D721Med (cell line): ENCODE measurements at places on chromosomes 11 and 22.

GRCh38 chr22:48890693-48891554 is 936.7 kb downstream of the BRD1 start:
- no peak for DNase-seq

- no peak for DNase-seq
Observed at GRCh38 chr11:65427691-65428577, 5.3 kb downstream of the NEAT1 start.

DNA sequence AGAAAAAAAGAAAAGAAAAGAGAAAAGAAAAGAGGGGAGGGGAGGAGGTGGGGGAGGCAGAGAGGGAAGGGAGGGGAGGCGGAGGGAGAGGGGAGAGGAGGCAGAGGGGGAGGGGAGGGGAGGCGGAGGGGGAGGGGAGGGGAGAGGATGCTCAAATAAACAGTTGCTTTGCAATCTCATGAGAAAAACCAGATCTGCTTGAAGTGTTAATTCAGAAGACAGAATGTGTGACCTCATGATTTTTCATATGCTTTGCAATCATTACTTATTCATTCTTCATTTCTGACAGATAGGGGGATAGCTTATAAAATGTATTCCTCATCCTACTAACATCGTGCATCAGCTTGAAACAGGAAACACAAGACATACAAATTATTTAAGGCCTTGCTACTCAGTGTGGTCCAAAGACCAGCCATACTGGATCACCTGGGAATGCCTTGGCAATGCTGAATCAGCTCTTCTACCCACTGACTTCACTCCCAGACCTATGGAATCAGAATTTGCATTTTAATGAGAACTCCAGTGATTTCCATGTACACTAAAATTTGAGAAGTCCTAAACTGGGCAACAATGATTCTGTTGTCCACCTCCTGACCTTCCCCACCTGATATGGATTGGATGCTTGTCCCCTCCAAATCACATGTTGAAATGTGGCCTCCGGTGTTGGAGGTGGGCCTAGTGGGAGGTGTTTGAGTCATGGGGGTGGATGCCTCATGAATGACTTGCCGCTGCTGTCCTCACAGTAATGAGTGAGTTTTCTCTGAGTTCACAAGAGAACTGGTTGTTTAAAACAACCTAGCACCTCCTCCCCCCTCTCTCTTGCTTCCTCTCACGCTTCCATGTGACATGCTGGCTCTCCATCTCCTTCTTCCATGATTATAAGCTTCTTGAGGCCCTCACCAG is 69.2 kb downstream of the CCDC34 start:
- DNase-seq: no peak

DNA sequence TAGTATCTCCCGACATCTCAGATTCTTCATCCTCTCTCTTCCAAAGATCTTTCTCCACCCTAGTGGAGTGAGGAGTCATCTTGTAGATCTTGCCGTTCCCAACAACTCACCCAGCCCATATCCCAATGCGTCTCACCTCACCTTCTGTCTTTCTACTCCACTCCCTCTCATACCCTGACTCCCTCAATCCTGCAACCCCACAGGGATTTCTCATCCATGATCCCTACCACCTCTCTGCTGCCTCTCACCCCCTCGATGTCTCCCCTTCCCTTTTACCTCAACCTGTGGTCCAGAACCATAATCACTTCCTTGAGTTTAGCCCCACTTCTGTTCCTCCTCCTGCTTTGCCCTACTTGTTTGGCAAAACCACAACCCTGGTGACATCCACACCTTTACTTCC is 41.7 kb downstream of the OTOG start:
- no peak for DNase-seq

GRCh38 chr11:113384551-113384950 is 3.0 kb upstream of the ANKK1 start:
- no peak for DNase-seq
